ENCODE measurements at places on chromosomes 4 and X. TPM values are rescaled to one million over a fixed set of nuclear protein-coding genes. Genes with fewer than 3 reads are reported as not detected.

GRCh38 chr4:6963139-6963611, 53.5 kb downstream of the TBC1D14 start:
- no peak for DNase-seq

GRCh38 chrX:40012868-40013265, 84.9 kb downstream of the BCOR start:
- DNase-seq: no peak

GRCh38 chr4:37836838-37837440, 10.5 kb downstream of the PGM2 start:
- DNase-seq: no peak

DNA sequence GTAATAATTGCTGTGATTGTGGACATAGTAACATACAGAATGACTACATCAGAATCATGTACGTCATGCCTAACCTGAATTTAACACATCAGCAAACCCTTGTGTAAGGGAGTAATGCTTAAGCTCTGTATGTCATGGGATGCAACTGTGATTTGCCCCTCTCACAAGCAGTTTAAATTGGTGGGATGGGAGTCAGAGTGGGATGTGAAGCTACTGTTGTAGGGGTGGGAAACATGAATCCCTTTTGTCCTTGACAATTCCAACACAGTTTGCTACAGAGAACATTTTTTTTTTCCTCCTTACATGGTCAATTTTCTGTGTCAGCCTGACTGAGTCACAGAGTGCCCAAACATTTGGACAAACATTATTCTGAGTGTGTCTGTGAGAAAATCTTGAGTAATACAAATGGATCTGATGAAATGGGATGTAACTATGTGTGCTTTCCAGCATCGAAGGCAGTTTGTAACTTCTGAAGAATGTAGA, 392.8 kb downstream of the GPM6A start:
- no peak for DNase-seq

DNA sequence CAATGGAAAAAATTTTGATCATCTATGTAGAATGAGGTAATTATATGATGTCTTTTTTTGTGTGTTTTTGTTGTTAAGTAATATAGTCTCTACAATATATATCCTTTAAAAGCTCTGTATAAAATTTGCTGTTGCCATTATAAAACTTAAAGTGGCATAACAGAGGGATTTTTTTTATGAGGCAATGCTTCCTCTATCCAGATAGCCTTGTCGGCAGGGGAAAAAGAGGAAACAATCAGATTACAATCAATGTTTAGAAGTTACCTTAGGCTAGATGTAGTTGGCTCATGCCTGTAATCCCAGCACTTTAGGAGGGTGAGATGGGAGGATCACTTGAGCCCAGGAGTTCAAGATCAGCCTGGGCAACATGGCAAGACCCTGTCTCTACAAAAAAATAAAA, 86.8 kb downstream of the DIAPH2 start:
- DNase-seq: no peak

DNA sequence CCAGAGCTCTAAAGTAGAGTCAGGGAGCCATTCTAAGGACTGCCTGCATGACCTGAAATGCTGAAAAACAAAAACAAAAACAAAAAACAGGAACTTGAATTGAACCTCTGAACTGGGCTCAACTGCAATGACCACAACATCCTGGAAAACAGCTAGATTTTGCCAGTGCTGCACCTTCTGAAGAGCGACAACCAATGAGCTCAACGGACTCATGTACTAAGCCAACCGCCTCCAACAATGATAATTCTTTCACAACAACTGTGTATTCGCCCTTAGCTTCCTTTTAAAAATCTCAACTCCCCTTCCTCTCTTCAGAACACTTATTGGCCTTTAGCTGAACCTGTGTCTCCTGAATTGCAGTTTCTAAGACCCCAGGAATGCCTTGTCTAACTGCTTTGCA, 69.8 kb downstream of the HAUS3 start:
- DNase-seq: no peak

GRCh38 chr4:58602731-58603359, 1492.7 kb upstream of the IGFBP7 start:
- no peak for DNase-seq

DNA sequence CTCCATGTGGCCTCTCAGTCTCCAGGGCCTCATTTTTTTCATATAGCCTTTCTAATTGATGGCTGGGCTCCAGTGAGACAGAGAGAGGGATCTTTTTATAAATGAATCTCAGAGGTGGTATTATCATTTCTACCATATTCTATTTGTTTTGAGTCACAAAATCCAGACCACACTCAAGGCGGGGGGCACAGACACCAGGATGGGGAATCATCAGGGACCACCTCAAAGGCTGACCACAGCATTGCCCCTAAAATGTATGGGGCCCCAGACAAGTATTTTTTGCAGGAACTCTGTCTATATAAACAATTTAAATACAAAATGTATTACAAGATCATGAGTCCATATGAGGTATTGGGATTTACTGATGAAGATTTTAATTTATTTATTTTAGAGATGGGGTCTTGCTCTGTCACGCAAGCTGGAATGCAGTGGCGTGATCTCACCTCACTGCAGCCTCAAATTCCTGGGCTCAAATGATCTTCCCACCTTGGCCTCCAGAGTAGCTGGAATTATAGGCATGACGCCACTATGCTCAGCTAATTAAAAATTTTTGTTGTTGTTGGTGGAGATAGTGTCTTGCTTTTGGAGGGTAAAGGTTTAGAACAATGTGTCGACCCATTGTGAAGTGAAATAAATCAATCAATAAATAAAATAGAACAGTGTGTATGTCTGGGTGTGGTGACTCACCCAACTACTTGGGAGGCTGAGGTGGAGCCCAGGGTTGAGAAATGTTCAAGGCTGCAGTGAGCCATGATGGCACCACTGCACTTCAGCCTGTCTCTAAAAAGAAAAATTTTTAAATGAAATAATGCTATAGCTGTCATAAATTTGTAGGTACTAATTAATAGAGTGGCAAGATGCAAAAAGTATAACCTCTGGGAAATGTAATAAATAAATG, 29.4 kb downstream of the WDR13 start:
- no peak for DNase-seq

GRCh38 chr4:65580551-65580950, 89.7 kb downstream of the EPHA5 start:
- no peak for DNase-seq

- no peak for DNase-seq
These were observed 144.3 kb upstream of the PAQR3 start for GRCh38 chr4:79083406-79084010.

- DNase-seq: no peak
These were observed 62.4 kb upstream of the BMPR1B start for GRCh38 chr4:94695384-94695783.

DNA sequence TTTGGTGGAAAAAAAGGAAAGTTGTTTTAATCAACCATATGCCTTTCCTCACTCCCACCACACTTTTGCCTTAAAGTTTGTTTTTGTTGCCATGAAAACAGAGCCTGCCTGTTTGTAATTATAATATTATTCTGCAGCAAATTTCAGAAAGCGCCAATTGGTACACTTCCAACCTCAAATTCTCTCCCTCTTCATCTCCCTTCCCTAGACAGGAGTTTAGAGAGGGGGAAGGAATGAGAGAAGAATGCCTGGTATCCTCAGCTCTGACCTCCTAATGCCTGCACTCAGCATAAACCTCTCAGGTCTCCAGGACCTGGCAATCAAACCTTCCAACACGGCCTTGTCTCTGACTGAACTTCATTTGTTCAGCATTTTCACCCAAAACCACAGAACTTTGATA, 138.4 kb upstream of the HCCS start:
- no peak for DNase-seq

DNA sequence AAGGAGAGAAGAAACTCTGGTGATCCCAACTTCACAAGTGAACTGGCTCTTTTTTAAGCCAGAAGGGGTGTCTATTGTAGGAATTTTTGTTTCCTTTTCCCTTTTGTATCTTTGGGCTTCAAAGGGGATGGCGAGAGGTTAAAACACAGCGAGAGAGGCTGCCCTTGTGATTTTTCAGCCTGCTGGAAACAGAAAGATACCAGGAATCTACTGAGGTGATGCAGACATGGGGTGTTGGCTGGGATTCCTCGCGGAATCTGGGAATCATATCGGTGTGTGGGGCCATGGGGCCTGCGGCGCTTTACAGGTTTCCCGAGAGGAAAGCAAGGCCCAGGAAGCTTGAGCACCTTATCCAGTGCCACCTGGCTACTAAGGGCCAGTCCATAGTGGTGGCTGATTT, 99.4 kb upstream of the STX18 start:
- no peak for DNase-seq

DNA sequence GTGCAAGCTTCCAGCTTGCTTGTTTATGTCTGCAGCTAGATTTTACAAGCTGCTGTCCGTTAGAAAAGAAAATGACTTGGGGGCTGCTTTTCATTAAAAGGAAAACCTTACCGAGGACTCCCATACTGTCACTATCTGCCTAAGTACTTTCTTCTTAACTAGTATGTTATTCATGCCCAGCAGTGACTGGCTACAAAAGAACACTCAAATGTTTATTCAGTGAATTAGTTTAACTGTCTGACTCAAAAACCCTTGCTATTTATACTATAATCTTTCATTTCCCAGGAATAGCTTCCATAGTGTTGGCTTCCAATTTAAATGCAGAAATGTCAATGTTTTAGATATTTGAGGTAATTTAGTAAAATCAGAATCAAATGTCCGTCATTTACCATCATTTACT, 164.9 kb downstream of the DTHD1 start:
- no peak for DNase-seq

- DNase-seq: no peak
These were observed 891.8 kb upstream of the NDST4 start for GRCh38 chr4:116005037-116005805.

The MAMLD1 gene
- 0.94 TPM for total RNA-seq

The ATP8A1 gene
- 239 TPM for total RNA-seq

The SMIM31 gene
- not detected for total RNA-seq

The RBM46 gene
- 0.31 TPM for total RNA-seq

The P2RY4 gene
- 0.16 TPM for total RNA-seq

The CENPVL1 gene
- total RNA-seq: 1.7 TPM
